ENCODE measurements at places on chromosomes 7 and 10.

- no peak for DNase-seq
Observed at GRCh38 chr7:47326220-47326619, 255.7 kb downstream of the TNS3 start.

GRCh38 chr10:71212318-71213126, at the start of gene UNC5B:
UNC5B (plus strand) TSS chr10:71212570; CDS start chr10:71212986, 416 bp downstream.
- DNase-seq = peak; percentile 54

DNA sequence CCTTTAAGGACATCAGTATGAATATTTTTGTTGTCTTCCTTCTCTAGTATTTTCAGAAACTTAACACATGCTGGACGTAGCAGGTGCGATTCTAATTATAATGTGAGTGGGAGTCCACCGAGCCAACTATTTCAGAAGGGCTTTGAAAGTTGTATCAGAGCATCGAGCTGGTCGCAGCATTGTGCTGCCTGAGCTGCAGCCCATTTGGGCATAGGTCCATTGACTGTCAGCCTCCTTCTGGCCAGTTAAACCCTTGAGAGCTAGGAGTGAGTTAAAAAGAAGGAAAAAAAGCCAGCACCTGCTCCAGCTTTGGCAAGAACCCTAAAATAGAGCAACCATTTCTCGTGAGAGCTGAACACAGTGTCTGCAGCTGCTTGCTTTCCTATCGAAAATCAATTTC, 47.8 kb downstream of the SLC35G1 start:
- no peak for DNase-seq

DNA sequence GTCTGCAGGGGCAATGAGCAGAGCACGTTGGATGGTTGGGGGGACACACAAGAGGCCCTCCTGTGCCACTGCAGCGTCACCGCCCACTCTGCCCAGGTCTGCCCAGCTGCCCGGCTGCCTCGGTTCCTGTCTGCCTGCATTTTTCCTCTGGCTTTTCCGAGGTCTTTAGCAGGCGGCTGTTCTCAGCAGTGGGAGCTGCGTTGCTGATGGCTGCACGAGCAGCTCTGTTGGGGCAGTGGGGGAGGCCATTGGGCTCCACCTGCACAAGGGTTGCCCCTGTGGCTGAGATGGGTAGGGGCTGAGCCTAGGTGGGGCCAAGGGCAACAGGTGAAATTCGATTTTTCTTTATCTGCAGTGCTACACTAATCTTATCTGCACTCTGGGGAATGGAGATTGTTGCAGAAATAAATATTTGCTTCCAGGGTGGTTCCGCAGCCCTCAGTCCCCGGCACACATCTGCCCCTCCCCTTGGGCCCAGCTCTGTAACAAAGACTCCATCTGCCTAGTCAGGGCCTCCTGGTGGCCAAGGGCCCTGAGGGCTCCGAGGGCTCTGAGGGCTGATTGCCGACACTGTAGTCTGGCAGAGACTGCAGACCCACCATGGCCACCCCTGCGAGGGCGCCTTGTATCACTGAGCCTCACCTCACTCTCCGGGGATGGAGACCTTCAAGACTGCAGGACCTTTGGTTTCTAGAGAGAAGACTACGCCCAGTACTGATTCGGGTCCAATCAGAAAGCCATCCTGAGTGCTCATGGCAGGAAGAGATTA, 141.7 kb upstream of the SHH start:
- no peak for DNase-seq

DNA sequence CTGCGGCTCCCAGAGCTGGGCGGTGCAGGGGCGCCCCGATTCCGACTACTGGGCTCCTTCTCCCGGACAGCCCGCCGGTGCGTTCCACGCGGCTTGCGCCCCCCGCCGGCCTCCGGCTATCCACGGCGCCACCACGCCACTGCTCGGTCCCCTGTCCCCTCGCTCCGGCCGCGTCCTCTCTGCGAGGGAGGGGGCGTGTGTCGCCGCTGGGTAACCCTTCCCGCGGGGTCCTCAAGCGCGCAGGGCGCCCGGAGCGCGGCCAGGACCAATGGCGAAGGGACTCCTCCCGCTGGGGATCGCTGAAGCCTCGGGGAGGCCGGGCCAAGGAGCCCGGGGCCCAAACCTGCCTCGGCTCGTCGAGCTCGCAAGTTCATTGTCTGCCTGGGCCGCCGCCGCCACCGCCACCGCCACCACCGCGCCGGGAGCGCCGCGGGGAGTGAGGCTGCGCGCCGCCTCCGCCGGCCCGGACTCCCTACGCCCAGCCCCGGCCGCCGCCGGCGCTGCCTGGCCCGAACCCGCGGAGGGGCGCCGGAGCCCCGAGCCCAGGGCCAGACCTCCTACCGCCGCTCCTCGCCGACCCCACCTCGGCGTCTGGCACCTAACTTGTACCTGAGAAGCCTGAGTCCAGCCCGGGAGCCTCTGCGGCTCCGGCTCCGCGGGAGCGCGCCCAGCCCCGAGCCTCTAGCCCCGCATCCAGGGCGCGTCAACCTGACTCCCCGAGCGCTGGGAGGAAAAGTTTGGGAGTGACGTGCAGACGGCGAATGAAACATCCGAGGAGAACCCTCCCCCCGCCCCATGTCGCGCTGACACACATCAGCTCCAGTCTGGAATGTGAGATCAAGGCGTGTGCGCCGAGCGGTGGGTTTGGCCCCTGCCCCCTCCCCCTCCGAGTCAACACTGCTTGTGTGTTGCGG, at the start of gene CHST15:
Gene CHST15, minus strand, starts transcription at position 739 of the 914 bp plus-strand sequence. CDS start 47,386 bp downstream, outside the sequence.
- DNase-seq = no peak

DNA sequence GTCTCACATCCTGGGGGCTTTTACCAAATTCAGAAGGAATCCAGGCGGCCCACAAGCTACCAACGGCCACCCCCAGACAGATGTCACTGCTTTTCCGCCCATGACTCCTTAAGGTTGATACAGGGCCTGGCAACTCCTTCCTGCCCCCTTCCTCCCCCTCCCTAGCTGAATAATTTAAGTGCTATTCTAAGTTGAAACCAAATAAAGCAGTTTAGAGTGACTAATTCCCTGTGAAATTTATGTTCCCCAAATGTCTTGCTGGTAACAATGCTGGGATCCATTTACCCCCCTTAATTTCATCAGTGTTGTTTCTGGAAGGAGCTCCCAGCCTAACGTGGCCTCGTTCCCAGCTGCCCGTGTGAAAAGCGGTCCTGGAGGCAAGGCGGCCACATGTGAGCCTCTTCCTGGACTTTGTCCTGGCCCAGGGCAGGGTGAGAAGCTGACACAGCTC, 109.6 kb downstream of the TMEM130 start:
- no peak for DNase-seq

DNA sequence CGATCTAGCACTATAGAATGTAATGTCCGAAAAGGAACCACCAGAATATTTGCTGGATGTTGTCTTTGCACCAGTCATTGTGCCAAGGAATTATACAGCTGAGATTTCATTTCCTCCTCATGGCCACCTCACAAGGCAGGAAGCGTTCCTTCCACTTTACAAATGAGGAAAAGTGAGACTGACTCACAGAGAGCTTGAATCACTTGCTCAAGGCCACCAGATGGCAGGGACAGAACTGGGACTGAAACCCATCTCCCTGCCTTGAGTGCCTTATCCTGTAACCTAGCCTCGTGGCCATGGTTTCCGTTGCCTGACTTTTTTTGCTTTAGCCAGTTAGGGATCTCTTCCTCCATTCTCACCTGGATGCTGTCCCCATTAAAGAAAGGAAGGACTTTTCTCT, 44.7 kb upstream of the PDZD8 start:
- no peak for DNase-seq

- no peak for DNase-seq
Observed at GRCh38 chr7:80682744-80683143, 44.3 kb downstream of the CD36 start.

- no peak for DNase-seq
Observed at GRCh38 chr7:73569042-73569608, 9.3 kb downstream of the TBL2 start.

DNA sequence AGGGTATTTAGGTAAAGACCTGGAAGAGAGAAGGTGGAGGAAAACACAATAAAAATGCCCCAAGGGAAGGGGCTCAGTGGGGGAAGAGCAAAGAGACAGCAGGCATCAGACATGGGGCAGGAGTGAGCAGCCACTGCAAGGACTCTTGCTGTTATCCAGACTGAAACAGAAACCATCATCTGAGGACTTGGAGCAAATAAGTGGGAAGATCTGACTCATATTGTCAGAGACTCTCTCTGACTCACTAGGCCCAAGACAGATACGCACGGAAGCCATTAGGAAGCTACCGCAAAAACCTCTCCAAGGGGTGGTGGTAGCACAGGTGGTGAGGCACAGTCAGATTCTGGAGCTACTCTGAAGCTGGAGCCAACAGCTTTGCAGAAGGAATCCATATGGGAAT, 110.7 kb downstream of the RNF32 start:
- no peak for DNase-seq

DNA sequence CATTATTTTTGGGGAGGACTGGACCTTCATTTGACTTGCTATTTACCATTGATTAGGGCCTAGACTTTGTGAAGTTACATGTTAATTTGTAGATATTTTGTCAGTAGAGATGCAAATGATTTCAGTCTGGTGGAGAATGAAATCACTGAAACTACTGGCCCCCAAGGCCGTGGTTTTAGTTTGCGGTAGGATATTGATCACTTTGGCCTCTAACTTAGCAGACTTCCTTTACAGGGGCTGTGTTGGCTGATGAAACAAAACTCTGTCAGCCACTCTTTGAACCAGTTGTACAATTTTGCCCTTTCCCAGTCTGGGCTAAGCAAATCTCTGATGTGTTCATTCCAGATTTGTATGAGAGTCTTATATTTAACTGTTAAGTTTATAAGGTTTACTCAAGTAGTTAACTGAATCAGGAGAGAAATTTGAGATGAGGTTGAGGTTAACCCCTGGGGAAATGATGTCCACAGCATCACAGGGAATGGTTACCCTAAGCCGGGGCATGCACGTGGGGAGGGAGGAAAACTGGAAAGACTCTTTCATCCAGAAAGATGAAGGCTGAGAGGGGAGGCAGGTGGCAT, 105.7 kb upstream of the INSIG1 start:
- no peak for DNase-seq

GRCh38 chr10:74008212-74008731, 10.4 kb downstream of the VCL start:
- DNase-seq = no peak

GRCh38 chr7:41294556-41295454, 408.1 kb downstream of the INHBA start:
- DNase-seq = no peak

DNA sequence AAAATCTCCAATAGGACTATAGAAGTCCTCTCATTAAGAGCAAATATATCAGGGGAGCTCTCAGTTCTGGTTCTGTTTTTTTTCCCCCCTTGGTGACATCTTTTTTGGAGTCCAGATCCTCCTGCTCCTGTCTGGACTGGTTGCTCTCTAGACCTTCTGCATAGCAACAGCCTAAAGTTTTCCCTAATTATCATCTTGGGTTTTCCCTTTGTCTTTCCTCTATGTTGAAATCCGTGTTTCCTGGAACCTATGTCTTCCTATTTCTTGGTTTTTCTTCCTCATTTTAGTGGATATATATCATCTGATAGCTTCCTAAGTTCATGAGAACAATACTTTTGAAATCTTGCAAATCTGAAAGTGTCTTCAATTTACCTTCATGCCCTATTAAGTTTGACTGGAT, 29.7 kb upstream of the MTERF1 start:
- no peak for DNase-seq

DNA sequence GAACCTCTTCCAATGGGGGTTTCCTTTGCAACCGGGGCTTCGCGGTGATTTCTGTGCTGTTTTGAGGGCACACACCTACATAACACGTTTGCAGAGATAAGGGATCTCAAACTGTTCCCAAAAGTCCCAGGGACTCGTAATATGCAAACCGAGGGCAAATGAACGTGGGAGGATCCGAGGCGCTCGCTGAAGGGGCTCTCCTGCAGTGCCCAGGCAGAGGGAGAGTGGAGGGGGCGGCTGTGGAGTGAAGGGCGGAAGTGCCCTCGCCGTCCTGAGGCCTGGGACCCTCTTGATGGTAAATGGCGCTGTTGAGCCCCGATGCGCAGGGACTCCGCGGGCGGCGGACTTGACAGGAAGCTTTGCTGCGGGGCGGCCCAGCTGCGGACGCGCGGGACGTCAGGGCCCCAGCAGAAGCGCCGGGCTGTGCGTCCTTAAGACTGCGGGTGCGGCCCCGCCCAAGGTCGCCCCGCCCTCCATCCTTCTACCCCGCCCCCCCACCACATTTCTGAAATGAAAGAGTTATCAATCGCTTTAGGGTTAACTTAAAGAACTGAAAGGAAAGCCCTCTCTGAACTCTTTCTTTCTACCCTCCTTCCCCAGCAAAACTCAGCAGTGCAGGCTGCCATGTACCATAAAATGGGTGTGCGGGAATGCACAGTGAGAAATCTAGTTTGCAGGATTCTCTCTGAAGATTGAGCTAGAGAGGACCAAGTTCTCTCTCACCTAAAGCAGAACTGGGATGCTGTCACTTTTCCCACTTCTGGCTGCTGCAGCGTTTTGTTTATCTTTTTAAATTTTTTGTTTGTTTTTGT, 151.8 kb upstream of the YAE1 start:
- peak; percentile 35 for DNase-seq

DNA sequence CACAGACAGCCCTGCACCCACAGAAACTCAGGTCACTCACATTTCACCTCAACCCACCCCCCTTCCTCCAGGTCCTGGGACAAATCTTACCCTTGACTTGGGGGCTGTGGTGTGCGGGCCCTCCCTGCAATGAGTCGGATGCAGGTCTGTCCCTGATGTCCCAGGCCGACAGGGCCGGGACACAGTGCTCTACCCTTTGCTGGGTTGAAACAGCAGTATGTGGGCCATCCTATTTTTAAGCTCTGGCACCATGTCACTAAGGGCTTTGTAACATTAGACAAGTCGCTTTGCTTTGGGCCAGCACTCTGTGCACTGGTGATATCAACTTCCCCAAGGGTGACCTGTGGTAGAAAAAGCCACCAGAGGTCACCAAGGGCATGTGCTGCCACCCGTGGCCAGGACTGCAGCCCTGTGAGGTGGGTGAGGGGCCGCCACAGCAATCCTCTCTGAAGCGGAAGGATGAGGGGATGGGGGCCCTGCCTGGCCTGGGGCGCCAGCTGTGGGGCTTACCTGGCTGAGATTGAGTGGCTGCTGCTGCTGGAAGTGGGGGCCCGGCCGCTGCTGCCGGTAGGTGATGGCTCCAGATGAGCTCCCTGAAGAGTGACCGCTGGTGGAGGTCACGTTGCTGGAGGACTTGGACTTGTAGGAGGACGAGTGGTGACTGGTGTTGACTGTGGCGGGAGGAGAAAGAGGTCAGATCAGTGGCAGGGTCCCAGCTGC, 51.3 kb downstream of the CLEC2L start:
- no peak for DNase-seq

- no peak for DNase-seq
Observed at GRCh38 chr7:39248041-39248691, 270.5 kb downstream of the POU6F2 start.

- DNase-seq = no peak
Observed at GRCh38 chr7:127730658-127731276, 78.8 kb downstream of the SND1 start.
